Activated naive CD8-positive, alpha-beta T cell treated with anti-CD3 and anti-CD28 coated beads, Interleukin-2, amount 50 U/mL, for 16 hours (primary cell): ENCODE measurements at places on chromosomes 3 and 15.

DNA sequence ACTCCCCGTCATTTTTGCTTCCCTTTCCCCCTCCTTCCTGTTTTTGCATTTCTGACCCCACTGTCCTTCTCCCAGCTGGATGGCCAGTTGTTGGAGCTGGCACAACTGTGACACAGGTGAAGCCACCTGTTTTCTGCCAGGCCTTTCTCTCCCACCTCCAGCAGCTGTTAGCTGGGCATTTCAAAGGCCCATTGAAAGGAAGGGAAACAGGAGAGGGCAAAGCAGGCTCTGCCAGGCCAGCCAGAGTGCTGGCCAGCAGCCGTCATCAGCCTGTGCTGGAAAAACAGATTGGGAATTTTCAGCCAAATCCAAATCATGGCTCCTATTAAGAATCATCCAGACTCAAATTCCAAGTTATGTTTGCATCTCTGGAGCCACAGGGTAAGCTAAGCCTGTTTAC lies 155.2 kb upstream of the C2CD4B start:
- no peak for DNase-seq

- DNase-seq = no peak
Measured at GRCh38 chr15:39946862-39947261, 12.9 kb downstream of the EIF2AK4 start.

GRCh38 chr3:4038351-4038750 lies 239.1 kb downstream of the LRRN1 start:
- no peak for DNase-seq

- no peak for DNase-seq
Measured at GRCh38 chr3:64928683-64929082, 240.9 kb upstream of the ADAMTS9 start.

DNA sequence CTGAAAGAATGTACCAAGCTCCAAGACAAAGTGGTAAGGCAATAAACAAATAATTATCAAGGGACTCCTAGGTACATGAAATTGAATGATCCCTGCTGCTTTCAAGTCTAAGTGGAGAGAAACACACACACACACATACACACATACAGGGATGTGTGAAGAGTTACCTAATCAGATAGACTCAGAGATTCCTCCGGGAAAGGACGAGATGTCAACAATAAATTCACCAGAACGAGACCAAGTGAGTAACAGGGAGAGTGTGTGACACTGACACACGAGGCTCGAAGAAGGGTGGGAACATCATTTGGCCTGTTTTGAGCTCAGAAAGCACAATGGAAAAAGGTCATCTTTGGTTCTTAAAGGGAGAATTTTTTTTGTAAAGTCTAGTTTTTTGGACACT lies 13.4 kb downstream of the LRIG1 start:
- no peak for DNase-seq

- DNase-seq = no peak
Measured at GRCh38 chr3:72816862-72817355, 31.3 kb downstream of the SHQ1 start.

DNA sequence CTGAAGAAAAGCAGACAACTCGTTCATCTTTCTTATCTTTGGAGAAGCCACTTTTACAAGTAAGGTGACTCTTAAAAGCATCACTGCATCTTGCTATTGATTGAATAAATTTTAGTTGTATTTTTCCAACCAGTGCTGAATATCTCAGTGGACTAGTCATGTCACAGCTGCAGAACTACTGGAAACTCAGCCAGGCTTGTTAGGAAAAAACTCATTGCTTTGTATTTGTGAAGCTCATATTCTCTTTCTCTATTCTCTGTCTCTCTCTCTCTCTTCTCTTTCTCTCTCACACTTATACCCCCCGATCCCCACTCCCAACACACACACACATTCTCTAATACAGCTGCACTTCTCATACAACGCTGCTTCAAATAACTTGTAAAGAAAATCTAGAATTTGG lies 104.3 kb downstream of the WDR76 start:
- no peak for DNase-seq

GRCh38 chr15:65361708-65362459 lies 15.9 kb downstream of the IGDCC3 start:
- DNase-seq = no peak

GRCh38 chr3:63970631-63971475 lies 52.4 kb downstream of the PSMD6 start:
- no peak for DNase-seq

DNA sequence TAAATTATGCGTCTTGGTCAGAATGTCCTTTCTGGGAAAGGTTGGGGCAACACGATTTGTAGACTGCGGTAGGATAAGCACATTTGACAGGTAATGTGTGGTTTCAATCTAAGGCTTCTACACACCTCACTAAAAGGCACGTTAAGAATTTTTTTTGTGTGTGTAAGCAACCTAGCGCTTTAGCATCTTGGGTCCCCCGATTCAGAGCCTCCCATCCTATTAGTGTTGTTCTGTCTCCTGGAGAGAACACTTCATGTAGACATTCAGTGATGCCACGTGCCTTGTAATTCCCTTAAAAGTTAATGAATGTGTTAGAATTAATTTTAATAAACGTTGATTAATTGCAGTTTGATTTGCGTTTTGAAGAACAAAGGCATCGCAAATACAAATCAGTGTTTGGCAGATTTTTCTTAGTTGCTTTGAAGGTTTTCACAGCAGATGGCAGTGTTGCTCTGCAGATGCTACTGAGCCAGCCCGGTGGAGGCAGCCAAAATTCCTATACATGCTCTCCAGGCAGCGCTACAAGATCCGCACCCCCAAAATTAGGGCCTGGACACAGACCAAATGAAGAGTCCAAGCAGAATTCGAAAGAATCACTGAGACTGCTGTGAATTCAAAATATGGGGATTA lies 63.5 kb downstream of the OTOL1 start:
- no peak for DNase-seq

- no peak for DNase-seq
Measured at GRCh38 chr15:25785641-25786025, 77.5 kb downstream of the ATP10A start.

DNA sequence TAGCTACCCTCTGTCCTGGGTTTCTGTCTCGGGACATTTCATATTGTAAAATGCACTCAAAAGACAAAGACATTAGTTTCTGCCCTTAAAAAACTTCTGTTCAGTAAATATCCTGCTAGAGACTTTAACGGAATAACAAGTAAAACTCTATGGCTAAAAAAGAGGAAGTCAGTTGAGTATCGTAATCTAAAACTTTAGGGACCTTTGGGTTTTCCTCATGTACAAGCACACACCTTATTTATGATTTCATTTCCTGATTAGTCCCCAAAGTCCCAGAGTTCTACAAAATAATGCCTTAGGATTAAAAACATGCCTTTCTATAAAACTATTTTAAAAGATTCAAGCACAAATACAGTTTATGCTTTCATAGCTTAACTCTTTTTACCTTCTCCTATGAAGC lies 585.9 kb downstream of the UNC13C start:
- no peak for DNase-seq

- no peak for DNase-seq
Measured at GRCh38 chr15:25433118-25433865, 5.5 kb downstream of the UBE3A start.

GRCh38 chr15:68424754-68425390 lies 7.1 kb downstream of the ITGA11 start:
- DNase-seq = no peak

DNA sequence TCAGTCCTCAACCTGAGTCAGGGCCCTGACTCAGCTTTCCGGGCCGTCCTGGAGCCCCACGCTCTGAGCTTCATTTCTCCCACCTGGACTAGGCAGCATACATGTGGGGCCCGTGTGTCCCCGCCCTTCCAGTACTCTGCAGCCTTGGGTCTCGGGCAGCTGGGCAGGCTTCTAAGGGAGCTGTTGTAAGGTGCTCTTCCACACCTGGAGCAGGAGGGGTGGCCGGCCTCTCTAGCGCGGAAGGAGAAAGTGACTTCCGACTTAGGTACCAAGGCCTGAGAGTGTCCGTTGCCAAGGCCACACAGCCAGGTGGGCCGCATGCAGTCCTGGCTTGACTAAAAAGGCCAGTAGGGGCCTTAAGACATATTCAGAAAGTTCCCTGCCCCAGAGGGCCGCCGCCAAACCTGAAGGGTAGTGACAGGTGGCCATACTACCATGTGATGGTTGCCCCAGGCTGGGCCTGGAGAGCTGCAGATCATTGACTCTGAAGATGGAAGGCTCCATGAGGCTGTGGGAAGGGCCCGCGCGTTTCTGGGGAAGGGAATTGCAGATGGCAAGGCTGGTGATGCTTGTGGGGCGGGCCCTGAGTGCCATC lies 9.4 kb upstream of the SEMA3B start:
- DNase-seq = no peak
